ENCODE measurements at places on chromosomes 7 and 10.

DNA sequence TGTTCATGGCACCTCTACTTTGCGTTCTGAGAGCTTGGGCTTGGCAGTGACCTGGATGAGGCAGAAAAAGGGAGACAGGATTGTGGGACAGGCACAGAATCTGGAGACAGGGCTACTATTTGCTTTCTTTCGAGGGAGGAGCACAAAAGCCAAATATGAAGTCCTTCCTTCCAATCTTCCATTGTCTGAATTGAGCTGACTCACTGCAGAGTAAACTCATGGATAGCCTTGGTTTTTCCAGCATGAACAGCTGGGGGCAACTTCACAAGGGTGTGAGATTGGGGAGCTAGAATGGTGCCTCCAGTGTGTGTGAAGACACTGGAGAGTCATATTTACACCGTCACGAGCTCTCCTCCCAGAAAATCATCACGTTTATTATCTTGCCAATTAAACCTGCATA, 55.6 kb upstream of the NRP1 start:
- DNase-seq = no peak

- DNase-seq = no peak
These were observed 155.8 kb upstream of the HABP2 start for GRCh38 chr10:113397047-113397446.

GRCh38 chr10:116669832-116670644, 49.3 kb downstream of the PNLIPRP2 start:
- DNase-seq = no peak

DNA sequence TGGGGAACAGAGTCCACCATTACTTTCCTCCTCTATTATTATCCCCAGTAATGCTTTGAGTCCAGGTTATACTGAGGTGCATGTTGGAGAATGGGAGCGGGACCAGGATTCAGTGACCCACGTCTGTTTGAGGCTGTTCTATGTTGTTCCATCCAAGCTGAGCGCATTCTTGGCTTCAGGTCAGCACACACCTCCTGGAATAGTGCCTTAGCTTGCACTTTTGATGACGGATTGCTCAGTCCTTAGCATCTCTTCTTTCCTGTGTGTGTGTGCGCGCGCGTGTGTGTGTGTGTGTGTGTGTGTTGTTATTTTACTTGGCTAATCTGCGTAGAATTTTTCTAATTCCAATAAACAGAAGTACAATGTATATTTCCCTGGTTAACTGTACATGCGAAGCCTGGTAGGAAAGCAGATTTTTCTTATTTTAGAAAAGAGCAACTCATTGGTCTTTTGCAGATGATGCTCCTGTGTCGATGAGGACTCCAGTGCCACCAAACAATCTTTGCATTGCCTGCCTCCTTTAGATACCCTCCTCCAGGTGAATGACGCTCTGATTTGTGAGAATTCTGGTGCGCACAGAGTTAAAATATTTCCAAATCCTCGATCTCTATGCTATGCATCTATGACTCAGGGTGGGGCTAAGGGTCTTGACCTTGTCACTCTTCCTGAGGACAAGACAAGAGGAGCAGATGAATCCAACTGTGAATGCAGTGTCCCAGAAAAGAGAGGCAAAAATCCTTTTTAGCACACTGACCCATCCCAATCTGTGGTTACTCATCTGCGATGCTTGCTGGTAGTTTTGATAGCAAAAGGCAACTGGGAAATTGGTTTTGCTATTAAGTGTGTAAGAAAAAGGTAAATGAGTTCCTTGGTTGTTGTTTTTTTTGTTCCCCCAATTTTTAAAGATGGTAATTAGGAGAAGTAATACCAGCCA, 13.3 kb upstream of the CELF2 start:
- DNase-seq = no peak

- no peak for DNase-seq
These were observed 52.3 kb upstream of the MYL10 start for GRCh38 chr7:101681170-101682007.

- no peak for DNase-seq
These were observed 85.4 kb downstream of the CH25H start for GRCh38 chr10:89121764-89122020.

GRCh38 chr10:126349101-126349500, 39.2 kb downstream of the ADAM12 start:
- no peak for DNase-seq
